ENCODE measurements at places on chromosomes 12 and 14. TPM values are rescaled to one million over a fixed set of nuclear protein-coding genes. Genes with fewer than 3 reads are reported as not detected.

SPTB gene
- 0.05 TPM for total RNA-seq

KCNK10 gene
- total RNA-seq: not detected

DDN gene
- total RNA-seq: under 0.01 TPM

LRFN5 gene
- 5.6 TPM for total RNA-seq

FOXA1 gene
- total RNA-seq: not detected

SERPINA1 gene
- total RNA-seq: 0.30 TPM

ARHGEF40 gene
- total RNA-seq: 50.5 TPM

PFDN5 gene
- total RNA-seq: 189 TPM

CYP27B1 gene
- total RNA-seq: 0.74 TPM

TAS2R42 gene
- not detected for total RNA-seq

OR6J1 gene
- total RNA-seq: not detected

OSGEP gene
- total RNA-seq: 20.3 TPM

LTBP2 gene
- 905 TPM for total RNA-seq
